ENCODE measurements at places on chromosomes 3 and 15.

- H3K4me1 ChIP-seq = no peaks in the 10 kb centered on the region
- H3K27me3 ChIP-seq = no peaks in the 10 kb centered on the region
- DNase-seq = no peak
- no peaks in the 10 kb centered on the region for H3K36me3 ChIP-seq
Measured at GRCh38 chr15:44706946-44707636, 4.0 kb downstream of the PATL2 start.

DNA sequence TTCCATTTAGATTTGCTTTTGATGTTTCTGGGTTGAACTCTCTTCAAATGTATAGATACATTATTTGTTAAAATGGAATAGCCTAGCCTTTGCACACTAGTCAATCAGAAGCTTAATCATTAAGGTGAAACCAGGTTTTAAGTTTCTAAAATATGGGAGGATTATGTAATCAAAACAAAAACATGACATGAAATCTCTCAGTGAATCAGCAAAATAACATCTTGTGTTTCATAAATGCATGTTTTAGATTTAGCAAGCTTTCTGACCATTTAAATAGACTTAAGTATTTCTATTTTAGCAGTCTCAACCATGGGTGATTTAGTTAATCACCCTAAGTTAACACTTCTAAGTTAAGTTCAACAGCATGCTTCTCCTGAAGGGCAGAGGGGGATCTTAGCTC, 11.3 kb downstream of the GTF2E1 start:
- peaks cover 5% of the 10 kb centered on the region for H3K36me3 ChIP-seq
- H3K27me3 ChIP-seq = no peaks in the 10 kb centered on the region
- H3K4me1 ChIP-seq = no peaks in the 10 kb centered on the region
- H3K27ac ChIP-seq = no peak overlapping the region
- no peak overlapping the region for H3K4me3 ChIP-seq
- DNase-seq = no peak

DNA sequence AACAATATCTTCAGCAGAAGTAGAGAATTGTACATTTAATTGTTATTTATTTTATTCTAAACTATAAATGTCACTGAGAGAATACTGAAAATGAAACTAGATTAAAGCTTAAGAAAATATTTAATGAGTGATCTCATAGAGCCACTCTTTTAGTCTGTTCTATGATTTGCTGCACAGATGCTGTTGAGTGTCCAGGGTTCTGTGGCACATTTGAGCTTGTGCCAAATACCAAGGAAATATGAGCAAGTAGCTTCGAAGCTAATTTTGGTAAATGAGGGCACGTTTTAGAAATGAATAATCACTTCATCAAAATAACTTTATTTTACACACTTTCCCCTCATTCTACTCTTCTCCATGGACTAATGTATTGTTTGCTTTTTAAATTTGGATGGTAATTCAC, 53.6 kb upstream of the THRB start:
- no peaks in the 10 kb centered on the region for H3K27me3 ChIP-seq
- no peaks in the 10 kb centered on the region for H3K36me3 ChIP-seq
- peak overlapping the region; percentile 57 for H3K27ac ChIP-seq
- no peak overlapping the region for H3K4me3 ChIP-seq
- peaks cover 15% of the 10 kb centered on the region for H3K4me1 ChIP-seq

DNA sequence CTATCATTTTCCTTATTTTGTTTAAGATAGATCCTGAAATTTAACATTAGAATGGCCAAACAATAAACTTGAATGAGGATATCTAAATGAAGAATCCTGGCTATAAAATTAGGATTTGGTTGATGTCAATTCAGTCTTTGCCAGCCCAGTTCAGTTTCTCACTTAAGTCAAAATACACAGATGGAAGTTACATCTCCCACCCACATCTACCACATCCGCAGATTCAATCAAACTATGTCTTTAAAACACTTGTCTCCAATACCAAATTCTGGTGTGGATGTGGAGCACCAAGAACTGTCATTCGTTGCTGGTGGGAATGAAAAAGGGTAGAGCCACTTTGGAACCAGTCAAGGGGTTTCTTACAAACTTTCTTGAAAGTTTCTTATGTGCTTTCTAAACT, 18.2 kb downstream of the CBLB start:
- H3K4me3 ChIP-seq = no peak overlapping the region
- H3K27me3 ChIP-seq = no peaks in the 10 kb centered on the region
- H3K36me3 ChIP-seq = peaks cover 4% of the 10 kb centered on the region
- peaks cover 24% of the 10 kb centered on the region for H3K4me1 ChIP-seq
- no peak for DNase-seq

DNA sequence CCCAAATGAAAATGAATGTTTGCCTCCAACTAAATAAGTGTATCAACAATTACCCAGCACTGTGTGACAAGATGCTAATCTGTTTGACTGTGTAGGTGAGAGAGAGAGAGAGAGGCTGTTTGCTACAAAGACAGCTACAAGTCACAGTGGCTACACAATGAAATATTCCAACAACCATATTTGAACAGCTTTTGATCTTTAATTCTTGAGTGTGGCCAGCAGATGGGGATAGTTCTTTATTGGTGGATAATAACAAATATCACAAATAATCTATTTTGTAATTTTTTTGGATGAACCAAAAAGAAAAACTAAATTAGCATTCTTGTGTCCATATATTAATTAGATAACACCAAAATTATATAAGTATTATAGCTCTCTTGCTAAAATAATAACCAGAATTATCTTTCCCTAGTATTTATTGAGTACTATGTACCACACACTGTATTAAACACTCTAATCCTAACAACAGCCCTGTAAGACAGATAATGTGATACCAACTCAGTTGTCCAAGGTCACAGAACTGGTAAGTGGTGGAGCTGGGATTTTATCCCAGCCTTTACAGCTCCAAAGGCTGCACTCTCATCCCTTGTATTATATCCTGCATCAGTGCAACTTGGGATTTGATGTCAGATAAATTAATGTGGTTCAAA, 61.9 kb upstream of the C3orf80 start:
- H3K27me3 ChIP-seq = no peaks in the 10 kb centered on the region
- no peaks in the 10 kb centered on the region for H3K4me1 ChIP-seq
- H3K27ac ChIP-seq = no peak overlapping the region
- no peak for DNase-seq
- H3K4me3 ChIP-seq = no peak overlapping the region

- no peak overlapping the region for H3K27ac ChIP-seq
- no peaks in the 10 kb centered on the region for H3K4me1 ChIP-seq
- H3K4me3 ChIP-seq = no peak overlapping the region
- no peaks in the 10 kb centered on the region for H3K36me3 ChIP-seq
- DNase-seq = no peak
Measured at GRCh38 chr3:189588475-189589178, 42.6 kb upstream of the TP63 start.

DNA sequence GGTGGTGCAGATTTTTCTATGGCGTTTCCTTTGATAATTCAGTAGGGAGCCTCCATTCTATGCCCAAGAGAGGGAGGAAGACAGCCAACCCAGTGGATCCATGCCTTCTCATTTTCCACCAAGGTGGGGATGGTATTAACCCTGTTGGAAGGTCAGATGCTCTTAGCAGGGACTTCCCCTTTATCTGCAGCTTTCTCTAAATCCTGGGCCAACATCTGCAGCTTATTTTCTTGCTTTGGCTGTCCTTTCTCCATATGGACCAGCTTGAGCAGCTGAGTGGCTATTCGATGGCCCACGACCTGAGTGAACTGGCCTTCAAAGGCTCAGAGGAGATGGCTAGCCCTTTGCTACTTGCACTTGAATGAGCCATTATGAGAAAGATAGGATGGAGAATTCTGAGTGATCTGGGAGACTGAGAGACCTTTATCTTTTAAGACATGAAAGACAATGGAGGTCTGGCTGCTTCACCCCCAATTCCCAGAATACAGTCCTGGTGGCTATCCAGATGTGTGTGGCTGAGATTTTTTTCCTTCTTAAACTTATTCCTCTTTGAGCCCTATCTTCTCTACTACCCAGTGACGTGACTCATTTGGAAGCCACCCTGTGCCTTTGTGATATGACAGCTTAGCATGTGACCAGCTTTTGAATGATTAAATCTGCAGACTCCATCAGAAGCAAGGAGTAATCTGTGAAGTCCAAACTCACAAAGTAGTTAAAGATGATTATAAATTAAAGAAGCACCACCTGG, 39.6 kb upstream of the TRAK1 start:
- H3K4me3 ChIP-seq = no peak overlapping the region
- no peaks in the 10 kb centered on the region for H3K27me3 ChIP-seq
- H3K4me1 ChIP-seq = peaks cover 39% of the 10 kb centered on the region
- peak; percentile 20 for DNase-seq
- H3K36me3 ChIP-seq = no peaks in the 10 kb centered on the region

- no peak for DNase-seq
- no peak overlapping the region for H3K4me3 ChIP-seq
- no peaks in the 10 kb centered on the region for H3K4me1 ChIP-seq
Measured at GRCh38 chr15:89766357-89767311, 9.5 kb upstream of the MESP2 start.

- peaks cover 4% of the 10 kb centered on the region for H3K4me1 ChIP-seq
- no peak overlapping the region for H3K27ac ChIP-seq
- no peaks in the 10 kb centered on the region for H3K36me3 ChIP-seq
- DNase-seq = no peak
Measured at GRCh38 chr3:153215966-153216365, 53.9 kb downstream of the RAP2B start.

GRCh38 chr3:38721207-38721772, 71.8 kb upstream of the SCN5A start:
- no peak for DNase-seq
- no peaks in the 10 kb centered on the region for H3K36me3 ChIP-seq
- H3K4me3 ChIP-seq = no peak overlapping the region
- no peaks in the 10 kb centered on the region for H3K27me3 ChIP-seq
- no peak overlapping the region for H3K27ac ChIP-seq

DNA sequence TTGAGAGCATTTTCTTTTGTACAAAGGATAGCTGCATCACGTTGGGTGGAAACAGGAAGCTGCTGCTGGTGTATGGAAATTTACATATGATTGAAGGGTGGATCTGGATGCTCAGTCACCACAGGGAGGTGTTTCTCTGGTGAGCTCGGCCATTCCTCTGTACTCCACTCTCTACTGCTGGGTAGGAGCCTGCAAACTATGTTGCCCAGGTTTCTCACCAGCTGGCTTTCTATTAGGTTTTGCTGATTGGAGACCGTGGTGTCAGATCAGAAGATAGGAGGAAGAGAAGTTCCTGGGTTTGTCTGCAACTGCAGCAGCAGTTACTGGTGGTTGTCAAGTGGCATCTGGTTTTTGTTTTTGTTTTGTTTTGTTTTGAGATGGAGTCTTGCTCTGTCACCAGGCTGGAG, 61.7 kb downstream of the TAMM41 start:
- no peak for DNase-seq
- H3K4me3 ChIP-seq = no peak overlapping the region
- H3K27ac ChIP-seq = no peak overlapping the region
- H3K27me3 ChIP-seq = no peaks in the 10 kb centered on the region

GRCh38 chr3:45026038-45026437, at the start of gene CLEC3B:
CLEC3B (plus strand) TSS chr3:45026303; CDS start chr3:45026363, 60 bp downstream.
- peak; percentile 80 for DNase-seq
- peak within 1 kb of the TSS; percentile 72 for H3K27ac ChIP-seq
- H3K4me3 ChIP-seq = no peak within 1 kb of the TSS
- no peaks in the 10 kb centered on the region for H3K4me1 ChIP-seq

GRCh38 chr3:14225421-14225820, 46.8 kb downstream of the LSM3 start:
- no peak for DNase-seq
- no peaks in the 10 kb centered on the region for H3K4me1 ChIP-seq
- no peak overlapping the region for H3K4me3 ChIP-seq
- H3K36me3 ChIP-seq = no peaks in the 10 kb centered on the region
- no peaks in the 10 kb centered on the region for H3K27me3 ChIP-seq

GRCh38 chr3:31693346-31693745, 160.6 kb downstream of the STT3B start:
- H3K27me3 ChIP-seq = no peaks in the 10 kb centered on the region
- no peak for DNase-seq
- H3K4me1 ChIP-seq = no peaks in the 10 kb centered on the region
- H3K27ac ChIP-seq = no peak overlapping the region

GRCh38 chr15:78616506-78616905, 4.3 kb downstream of the CHRNA3 start:
- peaks cover 28% of the 10 kb centered on the region for H3K27me3 ChIP-seq
- no peak for DNase-seq
- H3K36me3 ChIP-seq = no peaks in the 10 kb centered on the region

DNA sequence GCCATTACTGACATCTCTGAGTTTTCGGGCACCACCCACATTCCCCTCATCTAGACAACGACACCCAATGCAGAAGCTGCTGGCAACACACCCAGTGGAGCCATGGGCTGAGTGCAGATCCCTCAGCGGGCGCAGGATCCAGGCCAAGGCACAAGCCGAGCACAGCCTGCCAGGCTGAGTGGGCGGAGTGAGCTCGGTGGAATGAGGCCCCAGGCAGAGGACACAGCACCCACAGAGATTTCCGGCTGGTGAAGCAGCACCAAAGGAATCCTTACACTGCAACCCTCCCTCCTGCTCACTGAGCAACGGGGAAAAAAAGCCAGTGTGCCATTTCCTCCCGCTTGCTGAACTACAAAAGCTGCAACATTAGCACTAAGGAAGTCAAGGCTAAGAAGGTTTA, 34.3 kb downstream of the ZMAT3 start:
- H3K27ac ChIP-seq = peak overlapping the region; percentile 50
- peak; percentile 83 for DNase-seq
- H3K4me3 ChIP-seq = no peak overlapping the region
- H3K4me1 ChIP-seq = peaks cover 21% of the 10 kb centered on the region

GRCh38 chr3:47370887-47371697, 9.7 kb upstream of the PTPN23 start:
- no peak overlapping the region for H3K4me3 ChIP-seq
- H3K27me3 ChIP-seq = no peaks in the 10 kb centered on the region

DNA sequence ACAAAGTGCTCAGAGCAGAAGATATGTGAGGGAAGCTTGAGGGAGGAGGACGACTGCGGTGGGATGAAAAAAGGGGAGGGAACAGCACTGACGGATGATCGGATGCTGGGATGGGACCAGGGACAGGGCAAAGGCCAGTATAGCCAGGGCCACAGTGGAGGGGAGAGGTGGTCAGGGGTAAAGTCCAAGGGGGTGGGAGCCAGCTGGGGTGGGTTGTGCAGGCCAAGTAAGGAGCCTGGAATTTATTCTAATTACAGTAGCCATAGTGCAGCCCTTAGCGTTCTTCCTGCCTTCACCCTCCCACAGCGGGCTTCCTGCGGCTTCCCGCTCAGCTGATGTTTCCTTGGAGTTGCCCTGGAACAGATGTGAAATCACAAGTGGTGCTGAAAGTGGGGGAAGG, 7.6 kb upstream of the APEH start:
- no peaks in the 10 kb centered on the region for H3K36me3 ChIP-seq
- H3K27me3 ChIP-seq = peaks cover 64% of the 10 kb centered on the region
- no peak for DNase-seq
- H3K4me3 ChIP-seq = no peak overlapping the region
- no peaks in the 10 kb centered on the region for H3K4me1 ChIP-seq

GRCh38 chr15:60052796-60053195, 48.7 kb downstream of the FOXB1 start:
- no peak overlapping the region for H3K27ac ChIP-seq
- no peak overlapping the region for H3K4me3 ChIP-seq
- no peaks in the 10 kb centered on the region for H3K27me3 ChIP-seq
- DNase-seq = no peak

- no peaks in the 10 kb centered on the region for H3K27me3 ChIP-seq
- no peaks in the 10 kb centered on the region for H3K4me1 ChIP-seq
- H3K36me3 ChIP-seq = no peaks in the 10 kb centered on the region
Measured at GRCh38 chr15:29097971-29098370, 171.7 kb downstream of the NSMCE3 start.

Measured in sigmoid colon (tissue), 7 donors.